ENCODE measurements at places on chromosomes 7 and 10. TPM values are rescaled to one million over a fixed set of nuclear protein-coding genes. Genes with fewer than 3 reads are reported as not detected.

GATA3 gene
- total RNA-seq = 0.38 TPM

NPSR1 gene
- not detected for total RNA-seq

HHEX gene
- total RNA-seq = 29.1 TPM

DAGLB gene
- 9.7 TPM for total RNA-seq

AIMP2 gene
- total RNA-seq = 15.7 TPM

SPDYE6 gene
- total RNA-seq = not detected

TSPAN12 gene
- total RNA-seq = 8.3 TPM

HOXA5 gene
- total RNA-seq = not detected

PTF1A gene
- 59.4 TPM for total RNA-seq

NRF1 gene
- total RNA-seq = 7.1 TPM

INHBA gene
- total RNA-seq = 0.09 TPM

PKD1L1 gene
- 0.06 TPM for total RNA-seq

FGFBP3 gene
- 1.0 TPM for total RNA-seq

TMEM229A gene
- not detected for total RNA-seq

KNDC1 gene
- 0.59 TPM for total RNA-seq

PLAU gene
- total RNA-seq = 16.3 TPM
